ENCODE measurements at places on chromosomes 3 and 15. TPM values are rescaled to one million over a fixed set of nuclear protein-coding genes. Genes with fewer than 3 reads are reported as not detected.

Gene FAM107A
- 89.9 TPM for total RNA-seq

Gene NR1I2
- total RNA-seq: 0.38 TPM

Gene DNAH1
- total RNA-seq: 6.7 TPM

Gene C3orf70
- 3.9 TPM for total RNA-seq

Gene MYL3
- total RNA-seq: 5.6 TPM

Gene ATP13A4
- total RNA-seq: 0.36 TPM

Gene ANKRD63
- not detected for total RNA-seq

GRCh38 chr3:36486009-36486795, 105.9 kb downstream of the STAC start:
- no peak for DNase-seq

- no peak for DNase-seq
Measured at GRCh38 chr3:195194559-195195206, 76.3 kb downstream of the XXYLT1 start.

- DNase-seq: no peak
Measured at GRCh38 chr15:75671730-75672602, 24.3 kb downstream of the SNX33 start.

DNA sequence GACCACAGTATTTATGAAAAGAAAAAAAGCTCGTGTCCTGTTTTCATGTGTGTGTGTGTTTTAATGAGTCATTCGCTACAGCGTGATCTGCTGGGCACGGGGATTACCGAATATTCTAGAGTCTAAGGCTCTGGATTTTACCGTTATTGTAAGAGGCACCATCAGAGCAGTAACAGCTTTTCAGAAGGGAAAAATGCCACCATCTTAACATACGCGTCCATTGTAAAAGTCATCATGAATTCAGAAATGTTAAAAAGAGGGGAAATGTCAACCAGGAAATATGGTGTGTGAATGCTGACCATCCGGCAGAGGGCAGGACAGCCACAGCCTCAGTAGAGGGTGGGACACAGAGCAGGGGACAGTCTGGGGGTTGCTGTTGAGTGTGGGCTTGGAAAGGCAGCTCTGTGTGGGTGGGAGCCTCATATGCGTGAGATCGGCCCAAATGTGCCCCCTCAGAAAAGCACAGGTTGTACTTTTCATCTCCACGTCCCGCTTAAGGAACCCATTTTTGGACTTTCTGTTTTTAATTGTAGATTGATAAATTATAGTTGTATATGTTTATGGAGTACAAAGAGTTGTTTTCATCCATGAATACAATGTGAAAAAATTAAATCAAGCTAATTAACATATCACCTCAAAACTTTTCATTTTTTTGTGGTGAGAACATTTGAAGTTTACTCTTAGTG, 69.6 kb downstream of the ASB7 start:
- DNase-seq: no peak

- DNase-seq: no peak
Measured at GRCh38 chr3:78632925-78633553, 1134.8 kb downstream of the ROBO1 start.

DNA sequence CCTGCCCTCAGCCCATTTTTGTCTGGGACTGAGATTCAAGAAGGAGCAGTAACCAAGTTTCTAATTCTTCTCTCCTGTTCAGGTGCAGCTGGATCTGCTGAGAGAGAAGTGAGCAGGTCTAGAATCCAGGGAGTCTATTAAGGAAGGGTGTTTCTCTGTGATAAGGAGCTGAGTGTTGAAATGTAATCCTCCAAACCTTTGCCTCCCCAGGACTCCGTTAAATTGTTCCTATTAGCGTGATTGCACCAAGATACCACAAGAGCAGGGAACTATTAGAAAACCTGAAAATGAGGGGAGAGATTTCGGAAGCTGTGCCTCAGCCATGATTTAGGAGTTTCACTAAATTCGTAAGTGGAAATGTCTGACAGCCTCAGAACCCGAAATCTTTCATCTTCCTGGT, 192.6 kb downstream of the EBLN2 start:
- DNase-seq: no peak

- no peak for DNase-seq
Measured at GRCh38 chr3:117622171-117622841, 912.7 kb downstream of the TUSC7 start.

GRCh38 chr3:155790272-155790925, 15.7 kb downstream of the C3orf33 start:
- DNase-seq: no peak

GRCh38 chr3:184666442-184666841, 45.4 kb downstream of the MAGEF1 start:
- DNase-seq: no peak

GRCh38 chr3:186532598-186533072, 11.5 kb downstream of the CRYGS start:
- no peak for DNase-seq

DNA sequence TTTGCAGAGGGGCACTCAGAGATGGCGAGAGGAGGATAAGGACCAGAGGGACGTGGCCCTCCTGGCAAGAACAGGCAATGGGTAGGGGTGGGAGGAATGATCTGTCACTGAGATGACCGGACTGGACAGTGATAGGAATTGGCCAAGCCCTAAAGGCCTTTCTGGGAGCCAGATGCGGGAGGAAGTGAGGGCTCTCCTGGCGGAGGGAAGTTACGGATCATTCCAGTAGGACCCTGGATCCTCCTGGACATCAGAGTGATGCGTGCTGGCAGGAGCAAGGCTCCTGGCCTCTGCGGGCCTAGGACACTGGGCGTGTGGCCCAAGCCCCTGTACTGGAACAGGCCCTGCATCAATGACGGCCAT, 23.4 kb downstream of the KIF7 start:
- DNase-seq: no peak

- no peak for DNase-seq
Measured at GRCh38 chr3:129927072-129927471, 33.6 kb upstream of the TMCC1 start.

DNA sequence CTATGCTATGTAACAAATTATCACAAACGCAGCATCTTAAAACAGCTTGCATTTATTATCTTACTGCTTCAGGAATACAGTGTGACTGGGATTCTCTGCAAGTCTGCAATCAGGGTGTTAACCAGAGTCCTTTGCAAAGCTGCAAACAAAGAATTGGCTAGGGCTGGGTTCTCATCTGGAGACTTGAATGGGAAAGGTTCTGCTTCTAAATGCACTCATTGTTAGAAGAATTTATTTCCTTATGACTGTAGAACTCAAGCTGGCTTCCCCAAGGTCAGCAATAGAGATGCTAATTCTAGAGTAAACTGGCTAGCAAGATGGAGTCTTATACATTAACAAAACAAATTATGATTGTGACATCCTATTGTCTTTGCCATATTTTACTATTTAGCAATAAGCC, 673.7 kb downstream of the DIPK2A start:
- no peak for DNase-seq
